Hematopoietic multipotent progenitor cell (in vitro differentiated cells): ENCODE measurements at places on chromosomes 7 and 10. TPM values are rescaled to one million over a fixed set of nuclear protein-coding genes. Genes with fewer than 3 reads are reported as not detected.

The NAPEPLD gene
- 5.1 TPM for total RNA-seq

The VWDE gene
- total RNA-seq: 7.5 TPM

The TUBB8 gene
- total RNA-seq: not detected

The CPXM2 gene
- total RNA-seq: not detected

The SPDYE2 gene
- under 0.01 TPM for total RNA-seq

The CYP3A4 gene
- not detected for total RNA-seq

DNA sequence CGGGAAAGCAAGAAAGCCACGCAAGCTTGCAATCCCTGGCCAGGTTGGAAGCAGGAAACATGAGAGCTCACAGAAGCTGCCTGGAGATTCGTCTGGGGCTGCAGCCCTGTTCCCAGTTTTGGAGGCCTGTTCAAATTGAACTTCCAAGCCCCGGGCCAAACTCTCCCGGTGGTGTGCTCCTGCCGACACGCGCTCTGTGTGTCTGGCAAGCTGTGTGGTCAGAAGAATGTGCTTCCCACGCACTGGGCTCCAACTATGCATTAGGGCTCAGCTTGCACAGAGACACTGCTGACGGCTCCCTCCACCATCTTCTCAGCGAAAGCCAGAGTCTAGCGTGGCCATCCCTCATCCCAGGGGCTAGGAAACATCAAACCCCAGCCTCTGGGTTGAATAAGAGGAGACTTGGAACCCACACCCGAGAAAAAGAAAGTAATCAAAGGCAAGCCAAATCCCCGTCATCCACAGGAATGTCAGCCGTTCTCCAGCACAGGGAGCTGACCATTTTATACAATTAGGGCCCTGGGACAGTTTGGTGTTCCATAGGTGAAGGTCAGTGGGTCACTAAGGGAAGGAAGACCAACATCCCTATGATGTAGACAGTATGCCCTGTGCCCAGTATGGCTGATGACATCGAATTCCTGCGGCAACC lies 107.2 kb downstream of the FGFR2 start:
- DNase-seq: no peak

DNA sequence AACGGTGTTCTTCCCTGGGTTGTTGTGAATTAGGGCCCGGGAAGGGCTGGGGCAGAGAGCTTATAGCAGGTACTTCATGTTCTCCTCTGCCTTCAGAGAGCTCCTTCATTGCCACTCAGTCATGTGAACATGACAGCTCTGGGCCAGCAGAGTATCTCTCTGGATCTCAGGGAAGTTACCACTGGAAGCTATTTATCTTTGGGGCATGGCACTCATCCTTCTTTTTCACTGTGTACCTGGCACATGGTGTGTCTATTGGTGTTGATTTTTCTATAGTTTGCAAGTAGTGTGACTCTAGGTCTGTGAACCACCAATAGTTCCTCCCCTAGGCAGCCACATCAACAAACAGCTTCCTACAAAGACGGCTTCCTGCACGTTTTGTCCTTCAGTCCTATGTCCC lies 156.6 kb downstream of the PKD1L1 start:
- DNase-seq: no peak

DNA sequence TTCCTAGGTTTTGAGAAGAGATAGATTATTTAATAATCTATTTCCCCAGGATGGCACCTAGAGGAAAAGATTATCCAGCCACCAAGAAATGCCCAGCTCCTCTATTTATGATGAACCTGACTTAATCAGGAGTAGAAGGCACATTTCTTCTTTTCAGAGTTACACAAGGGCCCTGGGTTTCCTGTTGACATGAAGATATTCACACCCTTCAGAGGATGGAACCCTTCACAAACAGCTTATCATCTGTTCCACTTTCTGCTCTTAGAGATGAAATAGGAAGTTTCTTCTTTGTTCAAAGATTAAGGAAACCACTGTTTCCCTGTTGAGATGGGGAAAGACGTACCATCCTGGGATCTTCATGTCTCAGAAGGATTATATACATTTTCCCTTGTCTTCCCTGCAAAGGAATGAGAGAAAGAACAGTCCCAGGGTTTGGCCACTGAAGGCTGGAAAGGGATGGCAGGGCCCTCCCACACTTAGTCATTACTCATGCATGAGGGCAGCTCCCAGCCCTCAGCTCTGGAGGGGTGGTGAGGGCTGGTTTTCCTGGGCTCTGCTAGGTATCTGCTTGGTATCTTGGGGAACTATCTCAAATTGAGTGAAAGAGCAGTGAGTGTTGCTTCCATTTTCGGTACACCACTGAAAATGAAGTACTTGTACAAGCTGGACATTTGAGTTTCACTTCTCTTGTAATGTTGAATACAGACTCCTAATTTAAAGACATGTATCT lies 64.0 kb downstream of the MTPAP start:
- no peak for DNase-seq

DNA sequence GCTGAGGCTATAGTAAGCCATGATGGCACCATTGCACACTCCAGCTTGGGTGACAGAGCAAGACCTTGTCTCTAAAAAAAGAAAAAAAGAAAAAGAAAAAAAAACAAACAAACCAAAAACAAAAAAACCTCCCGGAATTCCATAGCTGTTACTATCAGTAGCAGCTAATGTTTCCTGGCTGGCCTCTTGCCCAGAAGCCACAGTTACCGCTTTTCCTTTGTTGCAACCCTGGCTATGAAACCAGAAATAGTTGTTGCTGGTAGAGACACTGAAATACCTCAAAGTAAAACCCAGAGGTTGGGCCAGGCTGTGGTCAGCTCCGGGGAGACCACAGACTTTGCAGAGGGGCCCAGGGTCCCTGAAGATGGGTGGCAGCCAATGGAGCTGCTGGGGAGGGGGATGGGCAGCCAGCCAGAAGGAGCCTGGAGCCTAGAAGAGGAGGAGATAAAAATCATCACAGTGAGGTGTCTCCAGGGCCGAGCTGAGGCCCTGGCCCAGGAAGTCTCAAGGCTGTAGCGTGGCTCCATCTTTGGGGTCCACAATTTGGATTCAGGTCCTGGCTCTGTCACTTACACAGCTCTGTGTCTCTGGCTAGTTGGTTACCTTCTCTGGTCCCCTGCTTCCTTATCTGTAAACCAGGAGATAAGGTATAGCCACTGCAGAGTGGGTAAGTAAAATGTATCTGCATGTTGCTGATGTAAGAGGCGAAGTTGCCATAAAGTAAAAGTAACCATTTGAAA lies 3.4 kb upstream of the CHST12 start:
- DNase-seq: no peak

- no peak for DNase-seq
Observed at GRCh38 chr10:18797286-18797685, 138.1 kb downstream of the ARL5B start.

- no peak for DNase-seq
Observed at GRCh38 chr7:70034999-70035398, 436.7 kb downstream of the AUTS2 start.

GRCh38 chr10:118458957-118459641 lies 117.0 kb upstream of the FAM204A start:
- no peak for DNase-seq

GRCh38 chr10:116210588-116211346 lies 62.2 kb downstream of the GFRA1 start:
- no peak for DNase-seq

- DNase-seq: no peak
Observed at GRCh38 chr7:149196151-149196704, 882 bp downstream of the ZNF282 start.

DNA sequence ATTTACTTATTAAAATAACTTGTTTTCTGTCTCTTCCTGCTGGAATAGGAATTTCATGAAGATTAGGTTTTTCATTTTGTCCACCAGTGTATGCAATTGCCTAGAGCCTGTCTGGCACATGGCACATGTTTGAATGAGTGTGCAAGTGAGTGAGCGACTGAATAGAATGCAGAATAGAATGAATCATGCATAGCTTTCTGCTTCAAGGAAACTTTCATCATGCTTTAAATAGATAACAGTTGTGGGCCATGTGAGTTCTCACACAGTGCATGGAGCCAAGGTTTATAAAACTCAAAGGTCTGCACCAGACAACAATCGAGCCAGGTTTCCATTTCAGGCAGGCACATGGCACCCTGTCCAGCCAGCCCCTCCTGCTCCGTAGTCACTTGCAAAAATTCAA lies 74.2 kb upstream of the HECW1 start:
- DNase-seq: no peak

DNA sequence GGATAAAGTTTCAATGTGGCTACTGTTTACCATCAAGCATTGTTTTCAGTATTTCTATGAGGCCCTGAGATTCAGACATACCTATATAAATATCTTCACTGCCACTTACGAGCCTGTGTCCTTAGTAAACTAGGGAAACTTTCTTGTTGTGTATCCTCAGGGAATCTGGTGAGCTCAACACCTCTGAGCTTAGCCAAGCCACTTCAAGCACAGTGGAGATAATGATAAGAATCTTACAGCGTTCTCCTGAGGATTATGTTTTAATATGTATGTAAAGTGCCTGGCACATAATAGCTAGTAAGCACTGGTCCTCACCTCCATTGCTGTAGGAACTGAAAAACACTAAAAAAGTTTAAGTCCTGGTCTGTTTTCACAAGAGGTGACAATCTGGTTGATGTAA lies 268.3 kb downstream of the SKIDA1 start:
- no peak for DNase-seq

- no peak for DNase-seq
Observed at GRCh38 chr7:103795787-103796186, 193.7 kb downstream of the RELN start.

GRCh38 chr7:114085592-114086501 lies 167.0 kb upstream of the PPP1R3A start:
- DNase-seq: peak; percentile 52

GRCh38 chr7:23001610-23002009 lies 12.3 kb downstream of the HYCC1 start:
- DNase-seq: no peak

DNA sequence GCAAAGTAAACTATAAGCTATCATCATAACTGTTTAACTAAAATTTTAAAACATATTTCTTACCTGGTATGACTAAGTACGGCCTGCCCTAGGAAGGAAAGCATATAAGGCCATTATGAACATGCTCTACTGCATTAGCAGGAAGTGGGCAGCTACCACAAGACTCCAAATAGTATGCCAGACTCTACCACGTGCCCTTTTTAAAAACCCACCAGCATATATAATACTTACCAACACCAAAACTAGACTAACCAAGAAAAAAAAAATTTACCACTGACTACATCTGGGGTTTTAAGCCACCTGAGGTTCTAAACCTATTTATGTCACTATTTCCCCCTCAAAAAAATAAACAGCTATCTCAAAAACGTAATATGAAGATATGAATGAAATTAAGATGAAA lies 30.1 kb downstream of the NUDCD3 start:
- peak; percentile 78 for DNase-seq
